ENCODE measurements at places on chromosomes 3 and 15.
A peak's percentile ranks its signal among the peaks of the same experiment; 100 is the strongest.

GRCh38 chr15:96247621-96248305 lies 82.7 kb upstream of the NR2F2 start:
- no peak overlapping the region for H3K27ac ChIP-seq
- H3K27me3 ChIP-seq = no peaks in the 10 kb centered on the region
- H3K4me1 ChIP-seq = no peaks in the 10 kb centered on the region
- no peaks in the 10 kb centered on the region for H3K36me3 ChIP-seq
- no peak for DNase-seq

GRCh38 chr3:80232760-80233159 lies 465.0 kb upstream of the ROBO1 start:
- H3K36me3 ChIP-seq = no peaks in the 10 kb centered on the region
- no peak for DNase-seq
- H3K27me3 ChIP-seq = no peaks in the 10 kb centered on the region
- H3K4me3 ChIP-seq = no peak overlapping the region
- H3K27ac ChIP-seq = no peak overlapping the region

DNA sequence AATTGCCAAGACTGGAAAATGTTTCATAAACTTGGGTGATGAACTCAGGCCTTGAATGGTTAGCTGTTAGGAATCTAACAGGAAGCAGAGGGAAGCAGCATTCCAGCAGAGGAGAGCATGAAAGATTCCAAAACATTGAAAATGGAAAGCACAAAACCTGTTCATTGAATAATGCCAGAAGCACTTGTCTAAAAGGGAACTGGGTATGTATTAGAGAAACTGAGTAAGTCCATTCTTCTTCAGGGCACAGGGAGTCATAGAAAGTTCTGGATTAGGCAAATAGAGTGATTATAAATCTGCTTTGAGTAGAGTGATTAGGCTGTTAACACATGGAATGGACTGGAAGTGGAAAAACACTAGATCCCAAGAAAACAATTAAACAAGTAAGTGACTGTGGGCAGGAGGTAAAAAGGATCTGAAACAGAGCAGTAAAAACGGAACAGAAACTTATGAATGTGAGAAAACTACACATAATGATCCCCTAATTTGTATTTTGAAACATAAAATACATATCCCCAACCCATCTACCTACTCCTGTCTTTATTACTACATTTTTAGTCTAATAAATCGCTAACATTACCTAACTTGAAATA lies 343.4 kb downstream of the TBC1D5 start:
- no peaks in the 10 kb centered on the region for H3K36me3 ChIP-seq
- no peaks in the 10 kb centered on the region for H3K4me1 ChIP-seq
- no peaks in the 10 kb centered on the region for H3K27me3 ChIP-seq

DNA sequence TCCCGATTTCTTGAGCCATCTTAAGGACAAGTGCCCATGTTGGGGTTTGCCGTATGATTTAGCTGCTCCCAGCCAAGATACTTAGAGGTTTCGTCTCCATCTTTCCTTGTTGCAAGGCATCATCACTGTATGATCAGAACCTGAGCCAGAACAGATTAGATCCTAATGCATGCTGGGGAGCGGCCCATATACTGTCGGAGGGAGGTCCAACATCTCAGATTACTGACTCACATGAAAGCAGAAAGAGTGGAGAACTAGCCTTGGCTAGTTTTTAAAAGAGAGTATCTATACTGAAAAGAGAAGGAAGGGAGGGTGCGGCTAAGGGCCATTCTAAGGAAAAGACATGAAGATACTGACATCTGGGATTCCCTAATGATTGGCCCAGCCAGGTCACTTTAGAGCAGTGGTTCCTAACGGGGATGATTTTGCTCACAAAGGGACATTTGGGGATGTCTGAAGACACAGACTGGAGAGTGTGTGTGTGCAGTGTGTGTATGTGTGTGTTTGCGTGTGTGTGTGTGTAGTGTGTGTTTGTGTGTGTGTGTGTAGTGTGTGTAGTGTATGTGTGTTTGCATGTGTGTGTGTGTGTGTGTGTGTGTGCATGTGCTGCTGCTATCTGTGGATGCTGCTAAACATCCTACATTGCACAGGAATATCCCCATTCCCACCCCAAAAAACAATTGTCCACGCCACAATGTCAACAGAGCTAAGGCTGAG lies 12.3 kb upstream of the LYSMD4 start:
- no peak overlapping the region for H3K27ac ChIP-seq
- no peaks in the 10 kb centered on the region for H3K4me1 ChIP-seq
- DNase-seq = no peak
- H3K27me3 ChIP-seq = no peaks in the 10 kb centered on the region
- H3K4me3 ChIP-seq = no peak overlapping the region

DNA sequence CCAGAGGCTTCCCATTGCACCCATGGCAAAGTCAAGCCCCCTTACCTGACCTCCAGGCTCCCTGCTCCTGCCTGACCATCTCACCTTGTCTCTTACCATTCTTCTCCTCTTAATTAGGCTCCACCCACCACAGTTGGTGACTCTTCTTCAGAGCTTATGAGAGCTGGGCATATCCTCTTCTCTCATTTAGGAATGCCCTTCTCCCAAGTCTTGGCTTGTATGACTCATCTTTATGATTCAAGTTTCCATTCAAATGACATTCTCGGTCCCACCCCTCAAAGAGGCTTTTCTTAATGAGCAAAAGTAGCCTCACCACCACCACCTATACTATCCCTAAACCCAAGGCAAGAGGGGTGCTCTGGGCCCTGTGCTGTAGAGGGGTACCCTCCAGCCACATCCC lies 55.3 kb upstream of the NUDT16 start:
- no peaks in the 10 kb centered on the region for H3K27me3 ChIP-seq
- H3K4me3 ChIP-seq = no peak overlapping the region
- H3K36me3 ChIP-seq = no peaks in the 10 kb centered on the region
- H3K27ac ChIP-seq = no peak overlapping the region
- DNase-seq = no peak

- DNase-seq = peak; percentile 8
- H3K4me1 ChIP-seq = no peaks in the 10 kb centered on the region
- no peaks in the 10 kb centered on the region for H3K27me3 ChIP-seq
Measured at GRCh38 chr15:92595506-92596381, 59.8 kb downstream of the FAM174B start.

GRCh38 chr15:66827698-66828055 lies 125.6 kb downstream of the SMAD6 start:
- H3K27me3 ChIP-seq = no peaks in the 10 kb centered on the region
- no peak for DNase-seq
- no peak overlapping the region for H3K4me3 ChIP-seq
- no peak overlapping the region for H3K27ac ChIP-seq

- peaks cover 21% of the 10 kb centered on the region for H3K4me1 ChIP-seq
- no peak overlapping the region for H3K4me3 ChIP-seq
- no peaks in the 10 kb centered on the region for H3K27me3 ChIP-seq
- peaks cover 5% of the 10 kb centered on the region for H3K36me3 ChIP-seq
- no peak for DNase-seq
Measured at GRCh38 chr3:43733459-43734384, 43.0 kb downstream of the ABHD5 start.

DNA sequence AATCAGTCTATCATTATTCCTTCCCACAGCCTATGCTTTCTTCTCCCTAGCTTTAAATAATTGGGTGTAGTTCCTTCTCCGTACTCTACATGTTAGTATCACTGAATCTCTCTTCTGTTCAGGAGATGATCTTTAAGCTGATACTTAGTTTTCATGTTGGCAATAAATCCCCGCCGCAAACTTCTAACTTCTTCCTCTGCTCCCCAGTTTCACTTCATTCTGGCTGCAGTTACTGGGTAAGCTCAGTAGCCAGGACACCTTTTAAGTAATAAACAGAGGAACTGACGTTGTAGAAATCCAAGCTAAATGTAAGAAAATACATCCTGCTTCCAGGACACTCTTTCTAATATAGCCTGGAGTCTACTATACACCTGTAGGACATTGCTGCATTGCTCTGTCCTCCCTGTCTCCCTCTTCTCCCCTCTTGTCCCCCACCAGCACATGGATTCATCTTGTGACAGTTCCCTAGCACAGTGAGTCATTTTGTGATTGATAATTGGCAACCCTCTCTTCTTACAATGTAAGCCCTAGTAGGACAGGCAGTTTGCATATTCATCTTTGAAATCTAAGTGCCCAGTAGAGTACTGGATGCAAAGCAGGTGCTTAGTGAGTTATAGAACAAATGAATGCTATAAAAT lies 598.2 kb downstream of the UNC13C start:
- H3K27ac ChIP-seq = no peak overlapping the region
- no peaks in the 10 kb centered on the region for H3K27me3 ChIP-seq
- H3K4me3 ChIP-seq = no peak overlapping the region
- no peaks in the 10 kb centered on the region for H3K4me1 ChIP-seq
- no peaks in the 10 kb centered on the region for H3K36me3 ChIP-seq

GRCh38 chr15:59360896-59361295 lies 11.8 kb downstream of the MYO1E start:
- no peaks in the 10 kb centered on the region for H3K4me1 ChIP-seq
- H3K36me3 ChIP-seq = no peaks in the 10 kb centered on the region
- no peaks in the 10 kb centered on the region for H3K27me3 ChIP-seq

- no peaks in the 10 kb centered on the region for H3K27me3 ChIP-seq
- no peak overlapping the region for H3K27ac ChIP-seq
- no peak overlapping the region for H3K4me3 ChIP-seq
- no peak for DNase-seq
- H3K4me1 ChIP-seq = no peaks in the 10 kb centered on the region
Measured at GRCh38 chr15:73284090-73284716, 84.6 kb downstream of the HCN4 start.

DNA sequence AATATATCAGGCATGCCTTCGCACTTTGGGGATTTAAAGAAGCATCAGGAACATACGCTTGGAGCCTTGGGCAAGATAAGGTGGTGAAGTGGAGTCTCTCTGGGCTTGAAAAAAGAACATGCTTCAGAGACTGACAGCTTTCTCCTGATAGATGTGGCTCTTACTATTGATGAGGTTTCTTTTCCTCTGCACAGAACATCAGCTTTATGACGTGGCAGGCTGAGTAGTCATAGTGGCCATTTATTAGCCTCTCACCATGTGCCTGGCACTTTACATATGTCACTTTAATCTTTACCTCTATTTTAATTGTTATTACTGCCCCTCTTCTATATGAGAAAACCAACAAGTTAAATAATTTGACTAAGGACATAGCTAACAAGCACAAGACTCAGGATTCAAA lies 19.0 kb upstream of the LRRC58 start:
- H3K36me3 ChIP-seq = no peaks in the 10 kb centered on the region
- H3K4me3 ChIP-seq = no peak overlapping the region
- no peaks in the 10 kb centered on the region for H3K27me3 ChIP-seq
- H3K27ac ChIP-seq = no peak overlapping the region

DNA sequence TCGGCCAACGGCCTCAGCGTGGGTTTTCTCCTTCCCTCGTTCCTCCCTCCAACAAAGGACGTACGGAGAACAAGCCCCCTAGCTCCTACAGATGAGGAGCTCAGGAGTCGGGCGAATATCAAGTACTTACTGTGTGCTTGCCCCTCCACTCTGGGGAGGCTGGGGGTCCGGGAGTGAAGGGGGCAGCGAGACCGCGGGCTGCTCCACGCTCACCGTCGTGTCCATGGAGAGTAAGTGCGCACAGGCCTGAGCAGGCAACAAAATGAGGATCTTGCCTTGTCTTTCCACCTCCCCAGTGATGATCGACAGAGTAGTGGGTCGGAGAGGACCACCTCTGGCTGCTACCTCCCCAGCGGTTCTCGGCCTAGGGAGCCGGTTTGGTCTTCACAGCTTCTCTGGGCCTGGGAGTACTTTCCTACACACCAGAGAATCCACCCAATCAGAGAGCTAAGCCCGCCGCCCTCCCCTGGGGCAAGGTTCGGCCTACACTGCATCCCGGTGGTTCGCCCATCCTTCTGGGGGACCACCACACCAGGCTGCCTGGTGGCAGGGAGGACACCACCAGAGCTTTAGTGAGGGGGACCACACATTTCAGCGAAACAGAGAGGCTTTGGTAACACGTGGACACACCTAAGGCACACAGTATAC lies 603 bp upstream of the TRANK1 start:
- no peaks in the 10 kb centered on the region for H3K27me3 ChIP-seq
- H3K27ac ChIP-seq = peak overlapping the region; percentile 81
- H3K36me3 ChIP-seq = no peaks in the 10 kb centered on the region
- peak overlapping the region; percentile 76 for H3K4me3 ChIP-seq

DNA sequence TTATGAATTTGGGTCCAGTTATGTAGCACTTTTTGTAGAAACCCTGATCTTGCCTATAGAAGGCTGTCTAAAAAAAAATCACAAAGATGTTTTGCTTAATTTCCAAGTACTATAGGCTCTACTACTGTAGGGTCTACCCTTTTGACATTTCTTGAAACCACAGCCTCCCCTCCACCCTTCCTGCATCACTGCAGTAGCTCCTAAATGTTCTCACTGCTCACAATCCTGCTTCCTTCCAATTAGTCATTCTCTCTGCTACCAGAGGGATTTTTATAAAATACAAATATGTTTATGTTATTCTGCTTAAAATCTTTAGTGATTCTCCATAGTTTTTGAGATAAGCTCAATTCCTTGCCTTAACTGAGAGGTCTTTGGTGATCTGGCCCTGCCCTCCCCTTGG lies 114.0 kb downstream of the CYP19A1 start:
- no peaks in the 10 kb centered on the region for H3K4me1 ChIP-seq
- no peak for DNase-seq
- no peak overlapping the region for H3K27ac ChIP-seq
- H3K4me3 ChIP-seq = no peak overlapping the region
- no peaks in the 10 kb centered on the region for H3K27me3 ChIP-seq

- no peaks in the 10 kb centered on the region for H3K27me3 ChIP-seq
- no peaks in the 10 kb centered on the region for H3K36me3 ChIP-seq
- H3K27ac ChIP-seq = no peak overlapping the region
- H3K4me1 ChIP-seq = no peaks in the 10 kb centered on the region
Measured at GRCh38 chr15:38406436-38406835, 47.5 kb upstream of the FAM98B start.

DNA sequence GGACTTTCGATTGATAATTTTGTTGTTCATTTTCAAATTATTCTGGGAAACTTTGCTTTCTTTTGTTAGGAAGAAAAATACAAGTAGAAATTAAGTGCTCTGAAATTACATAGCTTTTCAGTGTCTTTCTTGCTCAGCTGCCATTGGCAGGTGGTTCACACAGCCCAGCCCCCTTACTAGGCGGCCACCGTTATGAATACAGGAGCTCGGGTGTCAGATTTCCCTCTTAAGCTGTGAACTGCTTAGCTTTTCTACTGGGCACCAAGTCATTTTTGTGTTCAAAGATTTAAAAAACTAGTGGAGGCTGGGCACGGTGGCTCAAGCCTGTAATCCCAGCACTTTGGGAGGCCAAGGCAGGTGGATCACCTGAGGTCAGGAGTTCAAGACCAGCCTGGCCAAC lies 55.2 kb downstream of the HMG20A start:
- no peak overlapping the region for H3K27ac ChIP-seq
- H3K4me3 ChIP-seq = no peak overlapping the region
- no peak for DNase-seq

- peak overlapping the region; percentile 31 for H3K27ac ChIP-seq
- H3K36me3 ChIP-seq = no peaks in the 10 kb centered on the region
- H3K4me3 ChIP-seq = no peak overlapping the region
- H3K4me1 ChIP-seq = no peaks in the 10 kb centered on the region
- DNase-seq = peak; percentile 51
- no peaks in the 10 kb centered on the region for H3K27me3 ChIP-seq
Measured at GRCh38 chr3:72523429-72524151, 324.7 kb downstream of the SHQ1 start.

- no peaks in the 10 kb centered on the region for H3K27me3 ChIP-seq
- no peak for DNase-seq
- no peak overlapping the region for H3K4me3 ChIP-seq
- H3K4me1 ChIP-seq = no peaks in the 10 kb centered on the region
- no peaks in the 10 kb centered on the region for H3K36me3 ChIP-seq
Measured at GRCh38 chr3:42438193-42438592, 27.8 kb upstream of the LYZL4 start.

GRCh38 chr3:160981217-160981938 lies 123.8 kb downstream of the B3GALNT1 start:
- H3K4me1 ChIP-seq = no peaks in the 10 kb centered on the region
- no peaks in the 10 kb centered on the region for H3K27me3 ChIP-seq
- H3K36me3 ChIP-seq = no peaks in the 10 kb centered on the region
- H3K27ac ChIP-seq = no peak overlapping the region
